ENCODE measurements at places on chromosomes 1 and 21.

DNA sequence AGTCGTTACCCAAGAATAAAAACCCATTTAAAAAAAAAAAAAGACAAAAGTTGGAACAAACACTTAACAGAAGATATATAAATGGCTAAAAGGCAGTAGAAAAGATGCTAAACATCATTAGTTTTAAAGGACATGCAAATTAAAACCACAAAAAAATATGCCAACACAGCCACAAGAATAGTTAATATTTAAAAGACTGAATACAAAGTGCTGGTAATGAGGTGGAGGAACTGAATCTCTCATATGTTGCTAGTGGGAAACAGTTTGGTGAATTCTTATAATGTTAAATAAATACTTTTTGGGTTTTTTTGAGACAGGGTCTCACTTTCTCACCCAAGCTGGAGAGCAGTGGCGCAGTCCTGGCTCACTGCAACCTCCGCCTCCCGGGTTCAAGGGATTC lies 10.0 kb downstream of the LRRC40 start:
- DNase-seq, result no peak

DNA sequence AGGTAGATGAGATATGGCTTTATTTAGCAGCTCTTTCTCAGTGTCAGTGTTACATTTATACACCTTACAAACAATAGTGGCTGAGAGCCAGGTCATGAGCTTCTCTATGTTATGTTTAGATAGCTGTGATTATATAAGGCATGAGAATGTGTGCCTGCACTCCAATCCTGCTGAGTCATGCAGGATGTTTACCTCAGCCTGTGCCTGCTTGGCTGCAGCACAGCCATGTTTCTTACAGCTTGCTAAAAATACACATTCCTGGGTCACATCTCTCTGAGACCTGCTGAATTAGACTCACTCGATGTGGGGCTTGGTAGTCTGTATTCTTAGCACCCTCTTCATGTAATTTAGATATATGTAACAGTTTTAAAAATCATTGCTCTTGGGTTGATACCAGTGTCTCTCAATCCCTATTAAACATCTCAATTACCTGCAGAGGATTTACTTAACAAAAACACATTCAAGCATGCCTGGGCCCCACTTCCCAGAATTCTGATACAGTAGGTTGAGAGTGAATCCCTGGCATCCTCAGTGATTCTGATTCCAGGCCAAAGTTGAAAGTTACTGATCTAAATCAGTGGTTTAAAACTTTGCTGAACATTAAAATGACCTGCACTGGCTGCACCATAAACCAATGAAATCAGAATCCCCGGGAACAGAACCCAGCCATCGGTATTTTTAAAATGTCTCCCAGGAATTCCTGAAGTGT lies 107.5 kb downstream of the GDAP2 start:
- no peak for DNase-seq

DNA sequence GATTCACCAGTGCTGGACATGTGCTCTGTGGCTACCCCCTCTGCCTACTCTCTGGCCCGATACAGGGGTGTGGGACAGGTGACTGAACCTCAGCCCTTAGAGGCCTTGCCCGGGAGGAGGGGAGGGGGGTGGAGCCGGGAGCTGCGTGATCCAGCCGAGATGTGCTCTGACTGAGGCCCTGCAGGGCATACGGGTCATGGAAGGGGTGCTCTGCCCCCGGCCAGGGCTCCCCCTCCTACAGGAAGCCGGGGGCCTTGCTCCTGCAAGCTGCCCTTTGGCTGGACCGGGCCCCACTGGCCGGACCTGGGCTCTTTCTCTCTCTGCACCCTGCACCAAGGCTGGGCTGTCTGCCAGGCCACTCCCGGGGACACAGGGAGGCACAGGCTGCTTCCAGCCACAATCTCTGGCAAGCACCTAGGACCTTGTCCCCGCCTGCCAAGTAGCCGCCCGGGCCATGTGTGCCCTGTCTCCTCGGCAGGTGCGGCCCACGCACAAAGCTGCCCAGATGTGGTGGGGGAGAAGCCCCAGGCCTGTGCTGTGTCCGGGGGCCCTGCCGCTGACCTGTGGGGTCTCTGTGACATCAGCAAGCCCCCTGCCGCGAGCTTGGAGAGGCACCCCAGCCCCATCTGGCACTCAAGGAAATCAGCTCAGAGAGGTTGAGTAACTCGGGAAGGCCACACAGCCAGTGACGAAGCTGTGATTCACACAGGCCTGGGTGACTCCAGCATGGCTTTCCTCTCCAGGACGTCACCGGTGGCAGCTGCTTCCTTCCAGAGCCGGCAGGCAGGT lies 1.5 kb downstream of the SCNN1D start:
- no peak for DNase-seq

- no peak for DNase-seq
These were observed 780.6 kb downstream of the BRINP3 start for GRCh38 chr1:189697113-189697512.

GRCh38 chr1:86704972-86705664 lies 742 bp downstream of the SH3GLB1 start:
- DNase-seq, result no peak

- no peak for DNase-seq
These were observed 242.8 kb downstream of the CRB1 start for GRCh38 chr1:197510691-197511378.

DNA sequence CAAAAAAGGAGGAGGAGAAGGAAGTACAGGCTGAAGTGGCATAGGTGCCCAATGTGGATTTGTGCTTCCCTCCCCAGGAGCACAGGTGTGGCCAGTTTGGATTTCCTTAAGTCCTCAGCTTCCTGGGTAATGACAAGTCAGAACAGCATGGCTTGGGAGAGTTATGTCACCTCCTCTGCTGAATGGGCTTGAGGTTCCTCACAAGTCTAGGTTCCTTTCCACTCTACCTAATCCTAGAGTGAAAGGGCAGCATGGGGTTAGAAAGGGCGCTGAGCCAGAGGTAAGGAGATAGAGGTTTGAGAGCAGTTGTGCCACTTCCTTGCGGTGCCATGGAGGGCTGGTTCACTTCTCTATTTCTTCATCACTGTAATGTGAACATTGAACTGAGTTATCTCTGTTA lies 35.5 kb upstream of the IL20 start:
- DNase-seq, result no peak

DNA sequence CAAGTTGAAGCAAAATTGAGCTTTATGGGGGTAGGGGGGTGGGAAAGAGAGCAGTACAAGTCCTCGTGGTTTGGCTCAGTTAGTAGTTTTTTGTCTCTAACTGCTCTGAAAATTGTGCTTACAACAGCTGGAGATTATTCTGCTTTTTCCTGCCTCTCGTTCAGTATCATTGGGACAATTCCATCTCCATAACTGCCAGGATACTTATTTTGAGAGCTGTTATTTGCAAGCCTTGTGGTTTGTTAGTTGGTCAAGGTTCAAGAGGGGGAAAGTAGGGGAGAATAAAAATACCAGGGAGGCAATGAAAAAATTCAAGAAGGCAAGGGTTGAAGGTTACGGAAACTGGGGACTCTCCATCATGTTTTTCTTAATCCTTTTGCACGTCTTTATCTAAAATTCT lies 811.8 kb upstream of the ADGRL2 start:
- DNase-seq, result no peak

DNA sequence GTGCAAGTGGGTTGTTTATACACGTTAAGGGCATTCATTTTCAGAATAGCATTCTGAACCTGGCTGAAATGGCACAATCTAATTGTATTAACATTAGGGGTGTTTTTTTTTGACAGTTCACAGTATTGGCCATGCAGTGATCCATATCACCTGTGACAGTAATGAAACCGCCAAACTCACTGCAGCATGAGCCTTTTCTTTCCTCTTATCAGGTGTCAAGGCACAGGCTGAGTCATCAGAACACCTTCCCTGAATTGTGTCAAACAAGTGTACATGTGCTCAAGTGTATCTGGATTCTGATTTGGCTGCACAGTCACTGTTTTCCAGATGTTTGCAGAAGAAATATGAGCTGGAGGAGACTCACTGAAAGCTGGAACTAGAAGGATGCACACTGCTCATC lies 47.7 kb upstream of the C8B start:
- no peak for DNase-seq

Measured in NCI-H1048 (cell line).